ENCODE measurements at places on chromosomes 1 and 21.

- DNase-seq, result peak; percentile 89
Observed at GRCh38 chr1:21491488-21492355, 17.5 kb upstream of the ALPL start.

GRCh38 chr21:38229260-38229877, 27.4 kb upstream of the KCNJ15 start:
- DNase-seq, result no peak

DNA sequence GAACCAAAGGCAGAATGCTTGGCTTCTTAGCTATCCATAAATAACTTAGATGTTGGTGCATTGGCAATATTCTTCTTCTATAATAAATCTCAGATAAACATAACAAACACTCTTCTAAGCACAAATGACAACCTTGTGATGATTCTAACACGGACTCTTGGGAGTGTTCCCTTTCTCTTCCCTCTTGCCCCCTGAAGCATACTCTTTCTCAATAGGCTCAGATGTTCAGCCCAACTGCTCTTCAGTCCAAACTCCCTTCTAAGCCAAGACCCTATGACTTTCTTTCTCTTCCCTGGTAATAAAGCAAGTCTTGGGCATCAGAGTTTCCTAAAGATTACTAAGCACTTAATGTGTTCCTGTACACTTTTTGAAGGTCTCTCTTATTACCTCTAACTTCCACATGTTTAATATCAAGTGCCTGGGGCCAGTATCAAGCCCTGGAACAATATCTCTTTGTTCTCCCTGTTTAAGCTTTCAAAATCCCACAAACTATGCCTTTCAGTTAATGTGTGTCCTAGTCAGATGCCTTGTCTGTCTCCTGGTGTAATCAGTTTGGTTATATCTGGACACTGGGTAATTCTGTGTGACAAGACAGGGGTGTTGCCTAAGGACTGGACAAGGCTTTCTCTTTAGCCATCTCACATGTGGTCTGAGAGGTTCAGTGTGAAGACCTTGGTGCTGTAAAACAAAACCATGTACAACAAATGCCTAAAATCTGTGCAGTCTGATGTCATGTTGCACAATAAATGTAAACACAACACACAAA, 92.9 kb upstream of the IVNS1ABP start:
- no peak for DNase-seq

DNA sequence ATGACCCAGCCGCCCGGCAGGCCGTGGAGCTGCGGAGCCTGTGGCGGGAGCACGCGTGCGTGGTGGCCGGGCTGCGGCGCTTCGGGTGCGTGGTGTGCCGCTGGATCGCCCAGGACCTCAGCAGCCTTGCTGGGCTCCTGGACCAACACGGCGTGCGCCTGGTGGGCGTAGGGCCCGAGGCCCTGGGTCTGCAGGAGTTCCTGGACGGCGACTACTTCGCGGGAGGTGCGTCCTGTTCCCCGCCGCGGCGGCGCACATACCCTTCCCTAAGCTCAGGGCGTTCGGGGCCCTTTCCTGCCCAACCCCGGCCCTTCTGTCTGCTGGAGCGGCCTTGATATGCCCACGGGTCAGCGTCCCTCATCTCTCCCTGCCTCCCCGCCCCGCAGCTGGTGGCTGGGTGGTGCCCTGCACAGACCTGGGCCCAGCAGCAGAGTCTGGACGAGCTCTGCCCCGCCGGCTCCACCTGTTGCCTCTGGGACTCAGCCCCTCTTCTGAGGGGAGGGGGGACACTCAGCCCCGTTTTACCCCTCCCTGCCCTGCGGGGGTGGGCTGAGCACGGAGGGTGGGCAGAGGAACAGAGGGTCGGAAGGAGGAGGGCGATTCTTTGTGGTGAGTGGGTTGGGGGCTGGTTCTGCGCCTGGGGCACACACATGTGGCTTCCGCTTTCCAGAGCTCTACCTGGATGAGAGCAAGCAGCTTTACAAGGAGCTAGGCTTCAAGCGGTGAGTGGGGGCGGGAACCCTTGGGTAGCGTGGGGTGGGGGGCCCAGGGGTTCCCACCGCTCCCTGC, 688 bp downstream of the PRXL2B start:
- DNase-seq, result no peak

GRCh38 chr1:186442651-186443375, 18.1 kb downstream of the PDC start:
- peak; percentile 17 for DNase-seq

GRCh38 chr21:36860736-36861594, 105.5 kb downstream of the HLCS start:
- no peak for DNase-seq

DNA sequence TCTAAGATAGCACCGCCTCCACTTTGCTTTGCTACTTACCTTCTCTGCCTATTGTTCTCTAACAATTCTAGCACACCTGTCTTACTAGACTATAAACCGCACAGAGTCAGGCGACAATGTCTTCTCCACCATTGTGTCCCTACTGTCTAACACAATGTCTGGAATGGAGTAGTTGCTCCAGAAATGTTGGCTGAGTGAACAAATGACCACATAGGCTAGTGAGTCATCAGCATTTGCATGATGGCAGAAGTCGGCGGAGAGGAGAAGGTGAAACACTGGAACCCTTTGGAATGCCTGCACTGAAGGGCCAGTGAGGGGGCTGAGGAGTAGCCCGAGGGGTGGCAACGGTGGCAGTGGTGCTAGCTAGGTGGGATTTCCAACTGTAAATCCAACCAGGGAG, 14.0 kb upstream of the PABPC4 start:
- DNase-seq, result no peak

GRCh38 chr1:11550664-11551283, 71.8 kb downstream of the DISP3 start:
- DNase-seq, result no peak

- DNase-seq, result peak; percentile 25
Observed at GRCh38 chr21:46284077-46284644, 1.2 kb downstream of the MCM3AP start.

GRCh38 chr1:44620072-44620471, 54.2 kb downstream of the TMEM53 start:
- DNase-seq, result no peak

DNA sequence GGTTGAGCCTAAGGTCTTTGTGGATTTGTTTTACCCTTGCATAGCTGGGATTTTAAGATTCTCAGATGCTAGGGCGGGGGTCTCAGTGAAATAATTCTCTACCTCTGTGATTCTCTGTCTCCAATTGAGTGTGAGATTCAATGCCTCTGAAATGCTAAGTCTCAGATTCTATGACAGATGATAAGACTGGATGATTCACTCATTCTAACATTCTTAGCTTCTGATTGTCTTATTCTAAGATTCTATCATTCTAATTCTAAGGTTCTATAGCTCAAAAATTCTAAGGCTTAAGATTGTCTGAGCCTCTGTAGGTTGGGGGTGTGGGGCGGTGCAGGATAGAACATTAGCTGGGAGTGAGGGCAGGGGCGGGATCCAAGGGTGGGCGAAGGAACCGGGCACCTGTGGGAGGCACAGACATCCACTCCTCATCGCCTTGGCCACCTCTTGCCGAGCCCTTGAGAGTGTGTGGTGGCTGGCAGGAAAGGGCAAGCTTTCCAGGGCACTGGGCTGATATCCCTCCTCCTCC, 29.5 kb downstream of the ADGRB2 start:
- DNase-seq, result no peak

- peak; percentile 59 for DNase-seq
Observed at GRCh38 chr1:11804666-11805421, 920 bp downstream of the MTHFR start.

DNA sequence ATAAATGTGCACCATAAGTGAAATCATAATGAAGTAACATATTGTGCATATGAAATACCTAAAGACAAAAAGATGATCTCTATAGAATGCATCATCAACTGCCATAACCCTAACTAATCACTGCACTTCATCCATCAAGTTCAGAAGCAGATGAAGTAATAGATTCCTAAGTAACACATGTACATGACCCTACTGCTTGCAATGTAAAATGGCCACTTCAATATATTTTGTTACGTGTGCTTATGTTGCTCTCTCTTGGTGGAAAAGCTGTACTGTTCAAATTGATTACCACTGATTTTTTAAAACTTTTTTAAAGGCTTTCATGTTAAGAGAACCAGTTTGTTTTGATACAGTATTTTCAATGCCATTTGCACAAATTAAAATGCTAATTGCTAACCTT, 141.8 kb downstream of the TTLL7 start:
- peak; percentile 28 for DNase-seq

- no peak for DNase-seq
Observed at GRCh38 chr1:205534444-205534985, 30.0 kb downstream of the CDK18 start.

GRCh38 chr1:244830639-244831038, 4.8 kb upstream of the COX20 start:
- DNase-seq, result no peak

DNA sequence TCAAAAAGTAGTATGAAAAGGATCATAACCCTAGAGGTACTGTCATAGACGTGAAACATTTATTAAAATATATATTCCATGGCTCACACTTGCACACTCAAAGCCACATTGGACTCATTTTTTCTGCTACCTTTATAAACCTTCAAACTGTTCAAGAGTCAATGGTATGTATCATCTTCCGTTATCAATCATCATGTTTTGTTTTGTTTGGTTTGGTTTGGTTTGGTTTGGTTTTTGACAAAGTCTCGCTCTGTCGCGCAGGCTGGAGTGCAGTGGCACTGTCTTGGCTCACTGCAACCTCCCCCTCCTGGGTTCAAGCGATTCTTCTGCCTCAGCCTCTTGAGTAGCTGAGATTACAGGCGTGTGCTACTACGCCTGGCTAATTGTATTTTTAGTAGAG, 1.8 kb downstream of the IFNAR2 start:
- DNase-seq, result no peak

DNA sequence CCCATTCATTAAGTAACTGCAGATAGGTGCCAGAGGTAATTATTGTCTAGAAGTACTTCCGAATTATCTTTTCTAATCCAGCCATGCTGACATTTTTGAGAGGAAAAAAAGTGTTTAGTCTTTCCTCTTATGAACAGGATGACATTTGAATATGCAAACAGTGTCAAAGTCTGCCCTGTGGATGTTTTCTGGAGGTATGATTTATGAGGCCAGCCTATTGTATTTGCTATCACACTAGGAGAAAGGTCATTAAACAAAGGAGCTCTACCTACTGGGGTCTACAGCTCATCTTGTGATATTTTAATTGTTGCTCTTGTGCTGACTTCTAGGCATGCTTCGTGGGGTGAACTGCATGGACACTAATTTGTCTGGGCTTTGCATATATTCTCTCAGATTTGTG, 559.7 kb upstream of the CAMK1G start:
- DNase-seq, result no peak

DNA sequence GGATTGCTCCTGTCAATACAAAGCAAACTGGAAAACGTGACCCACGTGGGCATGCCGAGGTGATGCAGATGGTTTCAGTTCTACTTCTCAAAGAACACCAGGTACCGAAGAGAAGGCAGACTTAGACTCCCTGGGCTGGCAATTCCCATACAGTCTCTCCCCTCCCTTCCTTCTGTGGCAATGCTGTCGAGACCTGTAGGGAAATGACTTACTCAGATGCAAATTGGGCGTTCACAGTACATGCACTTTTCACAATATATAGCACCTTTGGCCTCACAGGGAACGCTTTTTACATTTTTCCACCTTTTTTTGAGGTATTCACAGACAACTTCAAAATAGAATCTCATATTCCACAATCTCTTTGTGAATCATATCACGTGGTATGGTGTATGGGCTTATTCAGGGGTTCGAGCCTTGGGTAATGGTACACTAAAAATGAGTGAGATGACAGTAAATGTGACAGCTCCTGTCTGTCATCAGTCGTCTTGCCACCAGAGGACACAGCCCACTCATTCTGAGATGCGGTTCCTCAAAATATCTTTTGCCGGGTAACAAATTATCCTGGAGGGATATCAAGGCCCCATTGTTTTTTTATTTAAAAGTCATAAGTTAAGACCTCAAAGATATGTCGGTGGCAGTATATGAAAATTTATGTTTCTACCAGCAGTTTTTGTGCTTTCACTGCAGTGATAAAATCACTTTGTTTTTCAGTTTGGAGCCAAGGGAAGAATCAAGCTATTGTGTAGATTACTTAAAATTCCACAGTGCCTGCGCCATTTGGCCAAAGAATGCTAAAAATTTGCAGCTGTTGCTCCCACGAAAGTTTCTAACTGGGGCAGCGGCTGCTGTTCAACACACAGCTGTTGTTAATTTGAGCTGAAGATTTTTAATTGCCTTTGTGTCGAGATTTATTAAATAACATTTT, 168.4 kb downstream of the ZZZ3 start:
- no peak for DNase-seq

GRCh38 chr1:110951161-110951560, 12.6 kb downstream of the LRIF1 start:
- no peak for DNase-seq

DNA sequence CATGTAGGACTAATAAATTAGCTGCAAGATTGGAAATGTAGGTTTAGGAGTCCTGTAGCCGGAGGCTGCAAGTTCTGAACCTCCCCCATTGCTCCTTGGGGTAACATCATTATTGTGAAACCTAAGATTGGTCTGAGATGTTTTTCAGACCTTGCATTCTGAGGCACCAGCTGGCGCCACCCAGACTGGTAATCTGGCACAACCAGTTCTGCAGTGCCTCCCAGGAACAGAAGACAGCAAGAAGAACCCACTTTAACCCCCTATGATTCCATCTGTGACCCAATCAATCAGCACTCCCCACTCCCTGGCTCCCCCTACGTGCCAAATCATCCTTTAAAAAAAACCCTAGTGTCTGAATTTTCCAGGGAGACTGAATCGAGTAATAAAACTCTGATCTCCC, 11.6 kb upstream of the DNAJC6 start:
- no peak for DNase-seq

- no peak for DNase-seq
Observed at GRCh38 chr1:53460666-53461322, 1.6 kb downstream of the DMRTB1 start.

DNA sequence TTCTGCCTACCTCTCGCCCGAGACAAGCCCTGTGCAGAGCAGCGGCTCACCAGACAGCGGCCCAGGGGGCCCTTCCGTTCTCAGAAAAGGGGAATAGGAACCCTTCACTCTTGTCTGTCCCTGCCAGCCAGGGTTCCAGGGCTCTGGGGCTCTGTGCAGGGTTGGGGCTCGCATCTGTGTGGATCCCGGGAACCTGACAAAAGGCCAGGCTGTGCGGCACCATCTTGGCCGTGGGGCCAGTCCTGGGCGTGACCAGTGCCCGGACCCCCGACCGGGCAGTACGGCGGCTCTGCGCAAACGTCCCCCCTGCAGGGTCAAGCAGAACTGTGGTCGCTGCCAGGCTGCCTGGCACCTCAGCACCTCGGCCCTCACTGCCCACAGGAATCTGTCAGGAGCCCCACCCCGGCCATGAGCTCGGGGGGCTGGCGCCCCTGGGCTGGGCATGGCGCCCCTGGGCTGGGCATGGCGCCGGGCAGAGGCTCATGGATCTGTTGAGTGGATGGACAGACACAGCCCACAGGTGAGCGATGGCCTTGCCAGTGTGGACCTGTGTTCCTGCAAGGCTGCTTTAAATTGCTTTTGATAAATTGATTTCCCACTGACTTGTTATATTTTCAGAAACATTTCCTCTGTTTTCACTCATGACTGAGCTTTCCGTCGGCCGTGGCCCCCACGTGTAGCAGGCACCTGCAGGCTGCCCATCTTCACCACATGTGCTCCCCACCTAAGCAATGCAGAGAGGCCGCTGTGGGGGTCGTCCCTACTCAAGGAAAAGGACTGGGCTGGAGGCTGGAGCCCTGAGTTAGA, 59.0 kb downstream of the SLX9 start:
- no peak for DNase-seq

GRCh38 chr1:1318131-1318652, 6.3 kb downstream of the INTS11 start:
- peak; percentile 79 for DNase-seq
